ENCODE measurements at places on chromosomes 7 and 10. TPM values are rescaled to one million over a fixed set of nuclear protein-coding genes. Genes with fewer than 3 reads are reported as not detected.

GRCh38 chr10:124014416-124015154 is 78.8 kb downstream of the CHST15 start:
- no peak for DNase-seq

DNA sequence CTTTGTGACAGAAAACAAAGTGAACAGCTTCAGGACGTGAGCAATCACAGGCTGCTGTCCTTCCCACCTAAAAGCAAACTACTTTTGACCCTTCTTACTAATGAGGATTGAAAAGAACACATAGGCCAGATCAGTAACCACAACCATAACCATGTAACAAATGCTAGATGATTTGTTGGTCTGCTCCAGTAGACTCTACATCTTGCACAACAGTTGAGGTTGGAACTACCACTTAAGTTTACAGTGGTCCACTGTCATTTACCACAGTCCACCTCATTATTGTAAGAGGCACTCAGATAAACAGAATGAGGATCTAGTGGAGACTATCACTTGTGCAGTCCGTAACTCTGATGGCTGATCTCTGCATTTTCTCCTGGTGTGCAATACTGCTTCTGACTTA is 27.8 kb downstream of the NET1 start:
- DNase-seq: no peak

DNA sequence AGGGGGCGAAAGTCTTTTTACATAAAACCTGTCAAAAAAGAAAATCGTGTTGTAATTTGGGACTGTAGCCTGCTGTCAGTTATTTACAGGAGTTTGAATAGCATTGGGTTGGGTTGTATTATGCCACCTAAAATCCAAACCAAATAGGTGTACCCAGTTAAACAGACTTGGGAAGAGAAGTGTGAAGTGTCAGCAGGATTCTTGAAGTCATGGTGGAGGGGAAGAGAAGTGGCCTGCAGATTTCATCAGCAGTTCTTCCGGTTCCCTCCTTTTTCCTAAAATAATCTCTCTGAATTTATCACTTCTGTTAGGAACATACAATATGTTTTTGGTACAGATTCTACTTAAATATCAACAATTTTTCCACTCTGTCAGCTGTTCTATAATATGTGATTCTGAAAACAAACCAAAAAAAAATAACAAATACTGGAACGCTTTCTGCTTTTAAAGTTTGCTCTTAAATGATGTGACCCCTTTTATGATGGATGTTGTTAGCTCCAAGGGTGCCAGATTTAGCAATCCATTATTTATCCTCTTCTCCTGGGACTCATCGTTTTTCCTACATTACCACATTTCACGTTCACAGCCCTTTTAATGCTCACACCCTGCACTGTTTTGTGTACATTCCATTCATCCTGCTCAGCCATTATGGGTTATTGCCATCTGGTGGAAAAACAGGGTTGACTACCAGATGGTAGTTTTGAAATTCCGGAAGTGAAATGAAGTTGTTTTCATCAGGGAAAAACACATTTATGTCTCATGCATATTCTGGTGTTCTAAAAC is 18.7 kb upstream of the ARHGAP12 start:
- DNase-seq: no peak

DNA sequence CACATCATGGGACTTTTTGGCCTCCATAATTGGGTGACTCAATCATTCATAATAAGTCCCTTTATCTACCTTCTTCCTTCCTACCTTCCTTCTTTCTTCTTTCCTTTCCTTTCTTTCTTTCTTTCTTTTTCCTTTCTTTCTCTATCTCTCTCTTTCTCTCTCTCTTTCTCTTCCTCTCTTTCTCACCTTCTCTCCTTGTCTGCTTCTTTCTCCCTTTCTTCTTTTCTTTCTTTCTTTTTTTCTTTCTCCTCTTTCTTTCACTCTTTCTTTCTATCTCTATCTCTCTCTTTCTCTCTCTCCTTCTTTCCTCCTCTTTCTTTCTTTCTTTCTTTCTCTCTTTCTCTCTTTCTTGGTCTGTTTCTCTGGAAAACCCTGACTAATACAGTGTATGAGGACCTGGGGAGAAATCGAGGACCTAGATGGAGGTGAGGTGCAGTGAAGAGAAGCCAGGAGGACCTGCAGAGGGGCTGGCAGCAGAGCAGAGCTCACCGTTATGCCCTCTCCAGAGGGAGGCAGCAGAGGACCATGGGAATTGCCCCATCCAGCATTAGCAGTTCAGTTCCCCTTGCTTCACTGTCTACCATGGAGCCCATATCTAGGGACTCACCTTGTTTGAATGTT is 52.7 kb upstream of the BTRC start:
- peak; percentile 71 for DNase-seq

- DNase-seq: no peak
Measured at GRCh38 chr7:155942226-155942950, 130.1 kb upstream of the SHH start.

DNA sequence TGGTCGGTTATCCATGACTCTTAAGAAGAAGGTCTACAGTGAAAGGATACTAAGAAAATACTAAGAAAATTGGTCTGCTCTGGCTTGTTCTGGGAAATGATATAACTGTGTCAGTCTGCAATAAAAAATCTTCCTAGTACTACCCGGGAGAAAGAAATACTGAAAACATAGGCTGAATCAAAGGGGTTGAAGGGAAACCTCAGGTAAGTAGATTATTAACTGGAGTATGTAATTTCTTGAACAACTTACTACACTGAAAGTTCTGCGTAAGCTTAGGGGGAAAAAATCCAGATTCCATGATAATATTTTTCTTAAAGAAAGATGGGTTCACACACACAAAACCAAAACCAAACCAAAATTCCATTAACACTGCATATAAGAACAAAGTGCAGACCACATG is 143.3 kb downstream of the KMT2E start:
- DNase-seq: no peak

DNA sequence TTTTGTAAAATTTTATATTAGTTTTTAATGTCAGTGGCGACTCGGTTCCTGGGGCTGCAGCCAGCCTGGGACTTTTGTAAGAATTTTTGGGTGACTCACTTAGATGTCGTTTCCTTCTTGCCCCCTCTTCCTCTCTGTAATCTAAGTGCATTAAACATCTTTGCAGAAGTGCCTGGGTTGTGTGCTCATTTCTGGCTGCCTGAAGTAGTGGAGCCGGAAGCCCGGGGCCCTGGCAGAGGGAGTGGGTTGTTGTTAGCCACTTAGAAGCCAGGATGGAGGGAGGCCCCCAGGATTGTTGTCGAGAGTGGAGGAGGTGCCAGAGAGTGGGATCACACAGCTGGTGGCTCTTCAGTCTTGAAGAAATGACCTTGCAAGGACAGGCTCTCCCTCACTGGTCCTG is 11.0 kb upstream of the TRIM8 start:
- peak; percentile 79 for DNase-seq

- peak; percentile 94 for DNase-seq
Measured at GRCh38 chr10:102225646-102226541, at the start of gene ELOVL3. Gene ELOVL3, plus strand, starts transcription at chr10:102226299. Its CDS starts 250 bp downstream, at chr10:102226549.

DNA sequence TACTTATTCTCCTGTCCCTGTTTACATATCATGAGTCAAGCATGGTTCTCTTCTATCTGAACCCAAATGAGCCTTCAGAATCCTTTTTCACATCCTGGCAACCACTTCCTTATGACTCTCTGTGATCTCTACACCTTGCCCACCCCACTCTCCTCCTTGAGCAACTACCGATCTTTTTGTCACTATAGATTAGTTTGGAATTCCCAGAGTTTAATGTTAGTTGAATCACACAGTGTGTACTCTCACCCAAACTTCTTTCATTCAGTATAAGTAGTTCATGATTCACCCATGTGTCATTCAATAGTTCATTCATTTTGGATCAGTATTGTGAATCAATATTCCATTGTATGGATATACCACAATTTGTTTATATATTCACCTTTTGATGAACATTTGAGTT is 55.3 kb downstream of the TFAM start:
- no peak for DNase-seq

GRCh38 chr10:6674291-6674690 is 94.2 kb upstream of the PRKCQ start:
- no peak for DNase-seq

DNA sequence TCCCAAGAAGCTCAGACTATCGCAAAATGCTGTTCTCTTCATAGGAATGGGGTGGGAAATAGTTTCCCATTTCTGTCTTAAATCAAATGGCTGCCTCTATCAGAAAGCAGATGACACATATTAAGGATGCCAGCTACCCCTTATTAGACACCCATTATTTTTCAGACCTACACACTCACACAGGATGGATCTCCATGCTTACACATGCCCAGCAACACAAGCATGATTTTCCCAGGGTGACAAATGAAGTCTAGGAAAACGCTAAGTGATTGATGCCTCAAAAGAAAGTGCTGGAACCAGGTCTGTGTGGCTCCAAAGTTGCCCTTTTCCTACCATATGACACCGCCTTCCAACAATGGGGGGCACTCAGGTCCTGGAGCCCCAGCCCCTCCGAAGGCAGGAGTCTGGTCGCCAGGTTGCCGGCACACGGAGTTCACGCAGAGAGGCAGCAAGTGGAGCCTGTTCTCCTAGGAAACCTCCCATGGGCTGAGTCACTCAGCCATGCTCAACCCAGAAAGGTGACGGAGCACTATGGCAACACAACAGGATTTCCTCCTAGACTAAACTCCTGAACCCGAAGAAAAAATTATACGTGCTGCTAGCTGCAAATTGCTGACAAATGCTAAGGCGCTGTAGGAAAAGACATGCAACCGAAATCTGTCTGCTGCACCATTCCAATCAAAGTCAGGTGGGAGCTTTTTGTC is 19.8 kb downstream of the VOPP1 start:
- peak; percentile 13 for DNase-seq

- DNase-seq: peak; percentile 51
Measured at GRCh38 chr10:97676770-97677581, 10.1 kb downstream of the AVPI1 start.

- peak; percentile 23 for DNase-seq
Measured at GRCh38 chr10:124259139-124259825, 159.4 kb downstream of the OAT start.

The OR2A42 gene
- not detected for total RNA-seq

The GDF10 gene
- total RNA-seq: 0.56 TPM

The H2BK1 gene
- total RNA-seq: not detected

The LGI1 gene
- total RNA-seq: not detected
